ENCODE measurements at places on chromosomes 11 and 22. TPM values are rescaled to one million over a fixed set of nuclear protein-coding genes. Genes with fewer than 3 reads are reported as not detected.

DNA sequence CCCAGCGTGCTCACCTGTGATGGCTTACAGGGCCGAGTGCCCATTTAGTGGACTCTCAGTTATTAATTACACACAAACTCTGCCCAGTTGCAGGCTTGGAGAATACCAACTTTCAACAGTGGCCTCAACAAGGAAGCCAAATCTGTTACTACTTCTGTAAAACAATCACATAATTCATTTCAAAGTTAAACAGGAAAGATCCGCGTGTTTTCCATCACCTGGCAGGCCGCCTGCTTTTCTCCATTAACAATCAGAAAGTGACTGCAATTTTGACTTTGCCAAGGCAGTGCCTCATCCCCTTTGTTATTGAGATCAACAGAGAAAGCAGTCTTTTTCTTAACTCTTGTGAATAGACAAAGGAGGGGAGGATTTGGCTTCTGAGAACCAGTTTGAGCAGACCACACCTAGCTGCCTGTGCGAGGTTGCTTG, 77.7 kb downstream of the BARX2 start:
- H3K4me1 ChIP-seq, result no peaks in the 10 kb centered on the region
- H3K4me3 ChIP-seq, result no peak overlapping the region
- no peak for DNase-seq
- peaks cover 8% of the 10 kb centered on the region for H3K27me3 ChIP-seq
- no peaks in the 10 kb centered on the region for H3K36me3 ChIP-seq
- H3K27ac ChIP-seq, result no peak overlapping the region

DNA sequence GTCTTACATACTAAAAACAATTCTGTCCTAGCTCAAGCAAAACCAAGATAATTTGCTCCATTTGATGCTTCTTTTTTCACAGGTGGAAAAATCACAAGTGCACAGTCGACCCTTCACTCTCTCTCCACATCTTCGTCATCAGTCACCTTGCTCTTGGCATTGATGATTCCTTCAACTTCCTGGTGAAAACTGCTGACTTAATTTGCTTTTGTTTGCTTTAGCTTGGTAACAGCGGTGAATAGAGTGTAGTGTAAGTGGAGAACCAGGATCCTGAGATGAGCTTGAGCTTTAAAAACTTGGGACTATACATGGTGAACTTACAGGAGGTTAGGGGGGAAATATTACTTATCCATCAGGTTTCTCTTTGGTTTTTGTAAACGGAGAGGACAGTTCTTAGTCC, 331.1 kb upstream of the ARHGAP42 start:
- no peaks in the 10 kb centered on the region for H3K27me3 ChIP-seq
- H3K36me3 ChIP-seq, result no peaks in the 10 kb centered on the region
- H3K27ac ChIP-seq, result no peak overlapping the region
- no peak for DNase-seq
- no peaks in the 10 kb centered on the region for H3K4me1 ChIP-seq

GRCh38 chr22:23278883-23279675, 98.8 kb downstream of the BCR start:
- peak overlapping the region; percentile 56 for H3K27ac ChIP-seq
- H3K36me3 ChIP-seq, result no peaks in the 10 kb centered on the region
- H3K4me3 ChIP-seq, result no peak overlapping the region
- no peaks in the 10 kb centered on the region for H3K27me3 ChIP-seq

- H3K4me3 ChIP-seq, result no peak overlapping the region
- peaks cover 13% of the 10 kb centered on the region for H3K4me1 ChIP-seq
- no peaks in the 10 kb centered on the region for H3K27me3 ChIP-seq
- H3K36me3 ChIP-seq, result peaks cover 15% of the 10 kb centered on the region
- no peak for DNase-seq
Measured at GRCh38 chr11:12263141-12263693, 114.2 kb upstream of the PARVA start.

- H3K4me1 ChIP-seq, result no peaks in the 10 kb centered on the region
- no peak for DNase-seq
- H3K4me3 ChIP-seq, result no peak overlapping the region
- H3K27me3 ChIP-seq, result peaks cover 25% of the 10 kb centered on the region
Measured at GRCh38 chr11:22304337-22304961, 33.7 kb upstream of the SLC17A6 start.

- peaks cover 7% of the 10 kb centered on the region for H3K27me3 ChIP-seq
- H3K4me3 ChIP-seq, result peak overlapping the region; percentile 84
- DNase-seq, result no peak
- no peaks in the 10 kb centered on the region for H3K36me3 ChIP-seq
Measured at GRCh38 chr22:39245130-39246039, 603 bp upstream of the PDGFB start.

GRCh38 chr11:72083414-72083813, 2.8 kb downstream of the LRRC51 start:
- H3K4me1 ChIP-seq, result peaks cover 43% of the 10 kb centered on the region
- DNase-seq, result no peak
- peak overlapping the region; percentile 97 for H3K27ac ChIP-seq
- H3K36me3 ChIP-seq, result no peaks in the 10 kb centered on the region
- H3K27me3 ChIP-seq, result no peaks in the 10 kb centered on the region

DNA sequence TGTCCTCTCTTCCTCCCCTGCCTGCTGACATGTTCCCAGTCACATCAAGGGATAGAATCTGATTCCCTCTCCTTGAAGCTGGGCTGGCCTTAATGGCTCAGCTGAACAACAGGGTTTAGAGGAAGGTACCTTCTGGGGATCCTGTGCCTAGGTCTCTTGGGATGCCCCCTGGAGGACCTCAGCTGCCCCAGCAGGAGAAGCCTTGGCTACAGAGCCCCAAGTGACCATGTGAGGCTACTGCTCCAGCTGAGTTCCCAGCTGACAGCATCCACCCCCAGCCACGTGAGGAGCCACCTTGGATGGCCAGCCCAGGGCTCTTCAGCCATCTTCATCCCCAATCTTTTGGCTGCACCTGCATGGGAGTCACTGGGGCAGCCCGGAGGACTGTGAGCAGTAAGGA, 1499.3 kb downstream of the TBC1D22A start:
- no peak for DNase-seq
- no peak overlapping the region for H3K4me3 ChIP-seq
- H3K36me3 ChIP-seq, result no peaks in the 10 kb centered on the region
- H3K27ac ChIP-seq, result no peak overlapping the region

- no peaks in the 10 kb centered on the region for H3K27me3 ChIP-seq
- H3K4me3 ChIP-seq, result no peak overlapping the region
- H3K36me3 ChIP-seq, result no peaks in the 10 kb centered on the region
Measured at GRCh38 chr11:131940126-131940525, 569.7 kb downstream of the NTM start.

DNA sequence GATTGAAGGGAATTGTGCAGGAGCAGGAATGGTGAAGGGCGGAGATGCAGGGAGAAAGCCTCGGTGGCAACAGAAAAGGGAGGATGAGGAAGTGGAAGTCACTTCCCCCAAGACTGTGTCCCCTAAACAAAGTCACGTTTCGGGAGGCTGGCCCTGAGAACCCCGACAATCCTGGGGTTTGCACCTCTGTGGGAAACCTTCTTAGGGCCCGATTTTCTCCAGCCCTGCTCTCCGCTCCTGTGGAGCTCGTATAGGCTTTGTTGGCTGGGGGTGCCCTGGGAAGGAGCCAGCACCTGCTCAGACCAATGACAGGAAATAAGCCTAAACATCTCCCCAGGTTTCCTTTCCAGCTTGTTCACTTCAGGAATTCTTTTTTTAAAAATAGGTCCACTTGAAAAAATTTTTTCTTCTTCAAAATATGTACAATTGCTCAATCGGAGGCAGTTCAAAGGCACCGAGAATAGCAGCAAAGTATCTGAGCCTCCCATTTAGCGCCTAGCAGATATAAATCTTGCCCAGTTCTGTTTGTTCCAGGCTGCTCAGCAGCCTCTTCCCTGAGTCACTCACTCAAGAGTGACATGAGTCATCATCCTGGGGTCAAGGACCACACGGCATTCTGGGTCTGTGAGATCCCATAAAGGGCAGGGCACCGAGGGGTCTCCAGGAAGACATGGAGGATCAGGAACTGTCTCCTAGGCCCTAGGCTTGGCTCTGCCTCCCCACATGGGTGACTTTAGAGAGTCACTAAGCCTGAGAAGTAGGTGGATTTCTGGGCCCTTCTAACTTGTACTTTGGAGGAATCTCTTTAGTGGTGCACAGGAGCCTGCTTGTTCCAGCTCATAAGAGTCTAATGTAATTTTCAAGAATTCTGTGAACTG, 34.0 kb downstream of the IRAG1 start:
- DNase-seq, result no peak
- H3K27ac ChIP-seq, result no peak overlapping the region
- no peaks in the 10 kb centered on the region for H3K36me3 ChIP-seq
- no peak overlapping the region for H3K4me3 ChIP-seq
- peaks cover 4% of the 10 kb centered on the region for H3K4me1 ChIP-seq
- no peaks in the 10 kb centered on the region for H3K27me3 ChIP-seq

DNA sequence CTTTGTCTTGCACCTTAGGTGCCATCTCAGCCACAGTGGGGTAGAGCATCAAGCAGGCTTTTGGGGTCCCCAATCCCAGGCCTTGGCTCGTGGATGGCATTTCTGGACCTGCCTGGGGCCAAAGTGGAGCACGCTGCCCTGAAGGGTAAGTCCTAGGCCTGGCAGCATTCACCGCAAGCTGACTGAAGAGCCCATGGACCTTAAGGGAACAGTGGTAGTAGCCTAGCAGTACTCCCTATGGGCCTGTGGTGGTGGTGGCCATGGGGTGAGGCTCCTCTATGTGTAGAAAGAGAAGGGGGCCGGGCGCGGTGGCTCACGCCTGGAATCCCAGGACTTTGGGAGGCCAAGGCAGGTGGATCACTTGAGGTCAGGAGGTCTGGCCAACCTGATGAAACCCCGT, 36.9 kb downstream of the PIWIL3 start:
- H3K4me1 ChIP-seq, result peaks cover 4% of the 10 kb centered on the region
- H3K4me3 ChIP-seq, result no peak overlapping the region
- DNase-seq, result no peak
- peaks cover 88% of the 10 kb centered on the region for H3K27me3 ChIP-seq

DNA sequence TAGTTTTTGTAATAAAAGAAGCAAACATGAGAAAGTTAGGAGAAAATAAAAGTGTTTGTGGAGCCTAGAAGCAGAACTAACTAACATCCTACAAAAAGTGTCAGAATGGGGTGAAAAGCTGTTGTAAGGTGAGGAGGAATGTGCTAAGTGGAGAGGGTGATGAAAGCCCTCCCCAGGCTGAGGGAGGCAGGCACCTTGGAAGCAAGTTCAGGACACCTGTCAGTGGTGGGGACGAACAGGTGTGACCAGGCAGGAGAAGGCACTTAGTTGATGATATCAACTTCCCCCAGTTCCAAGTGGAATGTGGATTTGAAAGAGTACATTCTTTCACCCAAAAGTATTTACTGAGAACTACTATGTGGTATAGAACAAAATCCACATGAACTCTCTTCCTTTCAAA, 18.7 kb upstream of the BMAL1 start:
- peaks cover 31% of the 10 kb centered on the region for H3K4me1 ChIP-seq
- no peak for DNase-seq
- no peak overlapping the region for H3K4me3 ChIP-seq
- H3K36me3 ChIP-seq, result no peaks in the 10 kb centered on the region
- no peak overlapping the region for H3K27ac ChIP-seq

GRCh38 chr11:8250434-8250833, 13.2 kb downstream of the LMO1 start:
- peaks cover 3% of the 10 kb centered on the region for H3K36me3 ChIP-seq
- peaks cover 3% of the 10 kb centered on the region for H3K4me1 ChIP-seq
- H3K27ac ChIP-seq, result no peak overlapping the region
- no peak for DNase-seq
- peaks cover 41% of the 10 kb centered on the region for H3K27me3 ChIP-seq

- DNase-seq, result no peak
- peaks cover 3% of the 10 kb centered on the region for H3K36me3 ChIP-seq
- no peak overlapping the region for H3K4me3 ChIP-seq
Measured at GRCh38 chr11:111329306-111330204, 31.2 kb downstream of the POU2AF3 start.

DNA sequence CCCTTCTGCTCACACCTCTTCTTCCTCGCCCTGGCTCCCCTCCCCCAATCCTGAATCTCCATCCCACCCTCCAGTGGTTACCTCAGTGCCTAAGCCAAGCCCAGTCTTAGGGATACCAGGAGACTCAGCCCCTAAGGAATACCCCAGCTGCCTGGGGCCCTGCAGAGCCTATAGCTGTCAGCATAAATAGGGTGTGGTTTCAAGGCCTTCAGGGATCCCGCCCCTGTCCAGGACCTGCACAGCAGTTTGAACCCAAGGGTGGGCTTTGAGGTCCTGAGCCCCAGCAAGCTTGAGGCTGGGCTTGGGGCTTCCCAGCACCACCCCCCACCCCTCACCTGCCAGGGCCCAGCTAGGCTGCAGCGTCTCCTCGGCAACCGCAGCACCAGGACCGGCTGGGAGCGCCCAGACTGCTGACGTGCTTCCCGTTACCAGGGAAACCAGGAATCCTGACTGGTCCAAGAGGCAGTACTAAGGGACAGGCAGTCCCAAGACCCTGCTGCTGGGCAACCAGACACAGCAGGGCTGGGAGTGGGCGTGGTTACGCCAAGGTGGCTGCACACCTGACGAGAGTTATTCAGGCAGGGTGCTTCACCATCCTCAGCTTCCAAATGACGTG, 13.7 kb downstream of the APBB1 start:
- H3K4me1 ChIP-seq, result peaks cover 59% of the 10 kb centered on the region
- H3K36me3 ChIP-seq, result peaks cover 7% of the 10 kb centered on the region
- no peak for DNase-seq
- H3K27me3 ChIP-seq, result no peaks in the 10 kb centered on the region

- H3K27me3 ChIP-seq, result no peaks in the 10 kb centered on the region
- no peak overlapping the region for H3K27ac ChIP-seq
- H3K4me1 ChIP-seq, result no peaks in the 10 kb centered on the region
- no peak overlapping the region for H3K4me3 ChIP-seq
- no peak for DNase-seq
- H3K36me3 ChIP-seq, result no peaks in the 10 kb centered on the region
Measured at GRCh38 chr11:81005595-81005994, 1564.8 kb upstream of the TENM4 start.

GRCh38 chr22:49072996-49073645, 754.6 kb downstream of the BRD1 start:
- no peak overlapping the region for H3K4me3 ChIP-seq
- DNase-seq, result no peak
- no peaks in the 10 kb centered on the region for H3K4me1 ChIP-seq
- no peak overlapping the region for H3K27ac ChIP-seq
- peaks cover 5% of the 10 kb centered on the region for H3K27me3 ChIP-seq
- H3K36me3 ChIP-seq, result no peaks in the 10 kb centered on the region

GRCh38 chr11:72899238-72899637, 85.0 kb downstream of the ATG16L2 start:
- H3K4me1 ChIP-seq, result no peaks in the 10 kb centered on the region
- no peak overlapping the region for H3K27ac ChIP-seq
- DNase-seq, result no peak

Gene BTG4
- total RNA-seq, result not detected

Gene MOGAT2
- total RNA-seq, result not detected

Gene CELSR1
- total RNA-seq, result 3.0 TPM

Gene CECR2
- total RNA-seq, result 0.29 TPM

Gene KLHL35
- total RNA-seq, result 3.1 TPM

Gene CTSF
- total RNA-seq, result 13.4 TPM

Gene OR6T1
- not detected for total RNA-seq

Gene SLC6A5
- not detected for total RNA-seq

Gene OR8K1
- total RNA-seq, result not detected

Gene HPX
- 0.86 TPM for total RNA-seq

Gene CARD16
- total RNA-seq, result 49.1 TPM

Gene INSC
- total RNA-seq, result not detected

Gene PHF21B
- not detected for total RNA-seq

Gene SELENOM
- total RNA-seq, result 33.2 TPM
